ENCODE measurements at places on chromosomes 1 and 21.

DNA sequence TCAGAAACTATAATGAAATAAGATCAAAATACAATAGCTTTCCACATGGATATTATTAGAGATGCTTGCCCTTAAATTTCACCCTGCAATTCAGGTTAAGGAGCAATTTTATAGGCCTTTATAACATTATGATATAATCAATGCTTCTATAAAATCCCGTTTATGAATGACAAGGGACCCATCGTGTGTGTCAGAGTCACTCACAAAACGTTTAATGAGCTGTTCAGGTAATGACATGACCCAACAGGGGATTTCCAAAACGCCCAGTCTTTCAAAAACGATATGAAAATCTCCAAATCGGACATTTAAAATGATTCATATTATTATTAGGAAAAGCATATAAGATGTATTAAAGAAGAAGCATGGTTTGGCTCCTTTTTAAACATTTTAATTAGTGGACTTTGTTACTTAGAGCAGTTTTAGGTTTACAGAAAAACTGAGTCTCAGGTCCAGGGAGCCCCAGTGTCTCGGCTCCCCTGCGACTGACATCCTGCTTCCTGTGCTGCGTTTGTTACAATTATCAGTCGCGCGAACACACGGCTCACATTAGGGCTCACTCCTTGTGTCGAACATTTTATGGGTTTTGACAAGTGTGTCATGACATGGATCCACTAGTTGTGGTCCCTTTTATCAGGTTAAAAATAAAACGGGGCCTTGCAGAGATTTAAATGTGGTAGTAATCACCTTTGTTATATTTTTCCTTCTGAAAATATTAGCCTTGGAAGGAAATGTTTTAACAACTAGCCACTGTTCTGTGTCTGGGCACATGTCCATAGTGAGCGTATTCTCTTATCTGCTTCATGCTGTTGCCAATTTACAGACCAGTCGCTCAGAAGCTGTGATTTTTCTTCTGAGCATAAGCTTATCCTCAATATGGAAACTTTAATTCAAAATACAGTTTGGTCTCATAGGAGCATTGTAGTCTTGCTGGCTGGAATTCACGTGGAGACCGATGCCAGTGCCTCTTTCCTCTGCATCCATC, 52.0 kb upstream of the POFUT2 start:
- no peak for DNase-seq

GRCh38 chr1:55726994-55727393, 511.8 kb upstream of the USP24 start:
- DNase-seq = no peak

DNA sequence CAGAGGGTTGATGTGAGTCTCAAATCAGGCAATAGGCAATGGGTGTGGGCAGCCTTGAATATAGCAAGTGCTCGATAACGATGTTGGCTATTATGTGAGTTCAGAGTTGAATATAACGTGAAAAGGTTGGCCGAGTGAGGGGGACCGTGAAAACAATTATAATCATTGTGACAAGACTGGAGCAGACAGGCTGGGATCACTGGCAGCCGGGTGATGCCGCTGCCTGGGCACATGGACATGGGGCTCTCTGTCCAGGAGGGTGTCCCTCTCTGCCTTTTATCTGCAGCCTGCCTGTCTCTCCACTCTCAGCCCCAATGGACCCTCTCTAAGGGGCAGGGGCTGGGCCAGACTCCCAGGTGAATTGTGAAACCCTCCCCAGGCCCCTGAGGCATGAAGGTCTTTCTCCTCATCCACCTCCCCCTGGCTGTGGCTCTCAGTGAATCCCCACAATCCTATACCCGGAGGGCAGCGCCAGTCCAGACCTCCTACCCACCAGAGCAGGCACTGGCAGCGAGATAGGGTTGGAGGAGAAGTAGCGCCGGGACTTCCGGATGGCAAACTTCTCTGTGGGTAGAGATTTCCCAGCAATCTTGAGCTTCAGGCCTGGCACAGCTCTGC, 36.4 kb downstream of the TTC39A start:
- DNase-seq = no peak

DNA sequence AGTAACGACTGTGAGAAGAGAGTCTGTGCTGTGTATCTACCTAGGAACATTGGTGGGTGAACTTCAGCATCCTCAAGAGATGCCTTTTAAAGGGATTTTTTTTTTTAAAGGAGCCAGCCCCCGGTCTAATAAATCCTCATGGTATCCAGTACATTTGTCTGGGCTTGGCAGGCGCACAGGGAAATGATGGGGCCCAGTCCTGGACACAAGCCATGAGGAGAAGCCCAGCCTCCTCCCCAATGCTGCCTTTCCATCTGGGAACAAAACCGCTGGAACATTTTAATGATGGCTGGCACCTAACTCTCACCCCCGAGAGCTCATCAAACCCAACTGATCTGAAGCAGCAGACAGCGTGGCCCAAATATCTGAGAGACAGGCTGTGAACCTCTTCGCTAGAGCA, 64.2 kb downstream of the ACOT7 start:
- DNase-seq = no peak

DNA sequence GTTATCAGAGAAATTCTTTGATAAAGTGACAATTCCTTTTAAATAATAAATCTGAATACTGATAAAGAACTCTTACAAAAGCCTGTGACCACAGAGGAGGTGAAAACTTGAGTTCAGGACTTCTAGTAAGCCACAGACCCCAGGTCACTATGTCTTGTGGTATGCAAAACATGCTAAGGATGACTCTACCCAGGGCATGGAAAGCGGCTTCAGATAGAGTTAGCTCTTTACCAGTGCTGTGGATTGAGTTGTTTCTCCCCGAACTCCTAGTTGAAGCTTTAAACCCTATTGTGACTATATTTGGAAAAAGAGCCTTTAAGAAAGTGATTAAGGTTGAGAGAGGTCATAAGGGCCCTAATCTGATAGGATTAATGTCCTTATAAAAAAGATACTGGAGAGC, 42.3 kb downstream of the HLX start:
- no peak for DNase-seq

- no peak for DNase-seq
Observed at GRCh38 chr1:10787286-10787685, 9.2 kb downstream of the CASZ1 start.

- no peak for DNase-seq
Observed at GRCh38 chr1:172719066-172719627, 60.2 kb downstream of the FASLG start.

DNA sequence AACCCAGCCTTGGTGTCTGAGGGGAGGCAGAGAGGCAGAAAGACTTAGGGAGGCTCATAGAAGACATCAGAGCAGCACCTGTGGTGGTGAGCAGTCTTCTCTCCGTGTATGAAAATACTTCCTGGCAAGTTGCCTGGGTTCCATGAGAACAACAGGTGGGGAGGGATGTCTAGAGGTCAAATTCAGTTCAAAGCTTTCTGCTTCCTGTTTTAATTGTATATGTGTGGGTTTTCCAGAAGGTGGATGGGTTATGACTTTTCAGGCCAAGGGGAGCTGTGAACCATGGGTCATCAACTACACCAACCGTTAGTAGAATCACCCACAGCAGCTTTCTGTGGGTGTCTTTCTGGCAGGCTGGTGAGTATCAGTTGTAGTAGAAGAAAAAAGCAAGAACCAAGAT, 4.1 kb upstream of the FCRL2 start:
- no peak for DNase-seq

DNA sequence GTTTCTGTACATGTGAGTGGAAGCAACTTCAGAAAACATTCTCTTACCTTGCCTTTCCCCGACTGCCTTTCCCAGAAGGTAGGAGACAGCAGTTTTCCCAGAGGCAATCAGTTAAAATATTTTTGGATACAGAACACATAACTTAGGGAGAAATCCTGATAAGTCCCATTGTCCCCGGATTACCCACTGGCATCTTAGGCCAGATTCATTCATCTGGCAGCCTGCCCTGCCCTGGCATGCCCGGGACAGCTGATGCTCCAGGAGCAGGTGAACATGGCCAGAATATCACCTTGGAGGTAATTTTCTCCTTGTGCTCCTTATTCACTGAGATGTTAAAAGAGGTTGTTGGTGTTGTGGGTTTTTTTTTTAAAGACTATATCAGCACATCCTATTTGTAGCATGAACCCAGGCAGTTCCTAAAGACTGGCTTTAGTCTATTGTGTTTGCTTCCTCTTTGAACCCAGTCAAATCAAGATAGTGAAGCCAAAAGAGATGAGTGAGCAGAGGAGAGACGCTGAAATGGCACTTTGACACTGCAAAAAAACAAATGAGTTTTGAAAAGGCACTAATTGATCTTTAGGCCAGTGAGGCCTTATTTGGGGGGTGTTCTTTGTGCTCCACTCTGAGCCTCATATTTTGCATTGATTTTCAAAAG, 139.6 kb downstream of the PLPP3 start:
- no peak for DNase-seq

GRCh38 chr1:207336559-207337467, 15.3 kb downstream of the CD55 start:
- DNase-seq = no peak

GRCh38 chr21:14454016-14455009, 71.4 kb upstream of the HSPA13 start:
- DNase-seq = no peak

DNA sequence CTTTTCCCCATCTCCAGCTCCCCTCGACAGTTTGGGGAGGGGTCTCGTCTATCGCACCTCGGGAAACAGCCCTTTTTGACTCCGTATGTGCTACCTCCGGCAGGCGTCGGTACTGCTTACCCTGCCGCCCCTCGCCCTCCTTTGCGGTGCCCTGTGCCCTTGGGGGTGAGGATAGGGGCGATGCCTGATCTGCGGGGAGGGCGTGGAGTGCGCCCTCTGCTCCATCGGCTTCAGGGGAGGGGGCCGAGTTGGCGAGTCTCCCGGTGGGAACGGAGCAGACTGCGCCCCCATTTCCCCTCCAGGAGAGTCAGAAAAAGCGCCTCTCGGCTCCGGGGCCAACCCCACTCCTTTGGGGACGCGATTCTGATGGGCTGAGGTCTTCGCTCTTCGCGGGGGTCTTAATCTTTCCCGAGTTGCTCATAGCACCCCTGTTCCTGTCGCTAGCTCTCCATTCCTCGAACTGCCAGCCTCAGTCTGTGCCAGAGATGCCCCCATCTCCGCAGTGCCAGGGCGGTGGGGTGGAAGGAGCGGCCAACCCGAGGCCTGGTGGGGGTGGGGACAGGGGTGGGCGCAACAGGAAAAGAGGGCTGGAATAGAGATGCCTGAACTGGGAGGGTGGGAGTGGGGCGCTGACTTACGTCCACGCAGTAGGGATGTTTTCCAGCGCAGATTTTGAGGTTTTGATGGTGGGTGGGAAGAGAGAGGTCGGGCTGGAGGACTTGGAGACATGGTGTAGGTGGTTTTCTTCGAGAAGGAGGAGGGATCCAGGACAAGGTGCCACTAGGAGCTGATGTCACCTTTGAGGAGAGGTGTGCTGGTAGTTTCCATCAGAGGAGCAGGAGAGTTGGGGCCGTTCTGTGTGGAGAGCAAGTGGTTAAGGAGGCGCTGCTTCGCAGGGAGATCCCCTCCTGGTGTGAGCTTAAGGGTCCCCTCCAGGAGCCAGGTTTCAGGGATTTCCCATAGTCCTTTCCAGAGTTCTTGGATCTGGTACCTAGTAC, 674 bp downstream of the PPFIA4 start:
- DNase-seq = no peak

DNA sequence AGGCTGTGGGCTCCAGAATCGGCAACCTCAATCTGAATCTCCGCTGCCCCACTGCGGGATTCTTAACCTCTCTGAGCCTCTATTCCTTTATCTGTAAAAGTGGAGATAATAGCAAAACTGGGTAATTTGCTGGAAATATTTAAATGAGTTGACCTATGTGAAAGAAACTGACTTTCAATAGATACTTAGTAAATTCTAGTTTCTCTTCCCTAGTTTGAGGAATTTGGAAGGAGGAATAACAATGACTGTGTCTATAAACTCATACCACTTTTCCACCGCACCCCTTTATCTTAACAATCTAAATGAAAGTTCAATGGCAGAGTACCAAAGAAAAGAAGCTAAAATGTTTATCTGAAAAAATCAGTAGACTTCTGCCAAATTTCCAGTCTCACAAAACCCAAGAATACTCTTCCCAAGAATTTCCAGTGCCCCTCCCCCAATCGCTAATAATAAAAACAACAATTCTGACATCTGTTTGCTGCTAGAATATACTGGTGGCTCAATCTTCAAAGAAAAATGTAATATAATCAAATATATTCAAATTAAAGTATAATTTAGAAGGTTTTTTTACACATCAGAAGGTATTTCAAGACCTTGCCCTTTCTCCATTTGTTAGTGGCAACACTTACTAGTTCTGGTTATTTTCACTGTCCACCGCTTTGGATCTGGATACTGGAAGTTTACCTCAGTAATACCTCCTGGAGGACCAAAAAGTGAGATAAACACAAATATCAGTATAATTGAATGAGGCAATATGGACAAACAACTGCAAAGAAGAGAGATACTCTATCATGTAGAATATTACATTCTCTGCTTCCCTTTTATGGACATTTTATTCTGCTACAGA, 171.2 kb downstream of the LTN1 start:
- DNase-seq = no peak

DNA sequence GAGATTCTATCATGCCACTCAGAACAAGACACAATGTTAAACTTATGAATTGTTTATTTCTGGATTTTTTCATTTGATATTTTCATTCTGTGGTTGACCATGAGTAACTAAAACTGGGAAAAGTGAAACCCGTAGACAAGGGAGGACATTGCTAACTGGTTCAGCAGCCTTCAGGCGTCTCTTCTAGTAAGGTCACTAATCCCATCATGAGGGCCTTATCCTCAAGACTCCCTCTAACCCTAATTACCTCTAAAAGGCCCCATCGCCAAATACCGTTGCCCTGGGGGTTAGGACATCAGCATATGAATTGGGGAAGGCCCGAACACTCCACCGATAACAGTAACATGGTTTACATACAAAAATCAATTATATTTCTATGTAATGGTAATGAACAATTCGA, 247.6 kb downstream of the TM2D1 start:
- no peak for DNase-seq

- no peak for DNase-seq
Observed at GRCh38 chr21:39479164-39479813, 27.5 kb downstream of the SH3BGR start.

- no peak for DNase-seq
Observed at GRCh38 chr1:26894263-26894662, 4.2 kb upstream of the GPN2 start.

DNA sequence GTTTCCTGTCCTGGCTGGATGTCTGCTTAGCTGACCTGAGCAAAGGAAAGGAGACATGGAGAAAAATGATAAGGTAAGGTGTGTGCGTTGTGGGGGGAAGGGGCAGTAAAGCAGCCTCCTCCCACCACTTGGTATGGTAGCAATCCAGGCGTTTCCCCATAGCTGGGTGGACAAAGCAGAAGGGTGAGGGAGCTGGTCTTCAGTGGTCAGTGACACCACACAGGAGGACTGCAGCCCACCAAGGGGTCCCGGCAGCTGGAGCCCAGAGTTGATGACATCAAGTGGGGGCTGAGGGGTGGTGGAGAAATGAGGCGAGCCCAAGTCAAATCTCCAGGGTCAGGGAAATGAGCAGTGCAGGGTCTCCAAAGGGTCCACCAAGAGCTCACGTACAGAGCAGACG, 69.3 kb upstream of the LRRN2 start:
- no peak for DNase-seq

GRCh38 chr1:167168424-167168823, 52.3 kb upstream of the POU2F1 start:
- no peak for DNase-seq

All from smooth muscle cell of the brain vasculature (primary cell).